Pulmonary artery endothelial cell (primary cell): ENCODE measurements at places on chromosomes 3 and 15. TPM values are rescaled to one million over a fixed set of nuclear protein-coding genes. Genes with fewer than 3 reads are reported as not detected.
A peak's percentile ranks its signal among the peaks of the same experiment; 100 is the strongest.

Gene MYO5C
- 6.9 and 10.4 TPM in 2 replicates for total RNA-seq

Gene FGD5
- 79.7 and 84.3 TPM in 2 replicates for total RNA-seq

Gene GLT8D1
- total RNA-seq = 70.2 and 76.6 TPM in 2 replicates

Gene FEZF2
- not detected in 2 replicates for total RNA-seq

Gene SLC6A20
- not detected in 2 replicates for total RNA-seq

Gene SEMA6D
- total RNA-seq = 5.9 and 10.2 TPM in 2 replicates

Gene C3orf62
- 1.2 and 1.4 TPM in 2 replicates for total RNA-seq

Gene PFKFB4
- total RNA-seq = 3.1 TPM in 2 replicates

Gene USP3
- total RNA-seq = 39.5 and 46.0 TPM in 2 replicates

Gene ITIH1
- not detected in 2 replicates for total RNA-seq

Gene TIPIN
- 14.0 and 17.6 TPM in 2 replicates for total RNA-seq

Gene ROBO2
- 0.42 and 2.9 TPM in 2 replicates for total RNA-seq

Gene TMEM212
- not detected in 2 replicates for total RNA-seq

GRCh38 chr3:73433687-73434086, 191.1 kb downstream of the PDZRN3 start:
- no peak for DNase-seq

DNA sequence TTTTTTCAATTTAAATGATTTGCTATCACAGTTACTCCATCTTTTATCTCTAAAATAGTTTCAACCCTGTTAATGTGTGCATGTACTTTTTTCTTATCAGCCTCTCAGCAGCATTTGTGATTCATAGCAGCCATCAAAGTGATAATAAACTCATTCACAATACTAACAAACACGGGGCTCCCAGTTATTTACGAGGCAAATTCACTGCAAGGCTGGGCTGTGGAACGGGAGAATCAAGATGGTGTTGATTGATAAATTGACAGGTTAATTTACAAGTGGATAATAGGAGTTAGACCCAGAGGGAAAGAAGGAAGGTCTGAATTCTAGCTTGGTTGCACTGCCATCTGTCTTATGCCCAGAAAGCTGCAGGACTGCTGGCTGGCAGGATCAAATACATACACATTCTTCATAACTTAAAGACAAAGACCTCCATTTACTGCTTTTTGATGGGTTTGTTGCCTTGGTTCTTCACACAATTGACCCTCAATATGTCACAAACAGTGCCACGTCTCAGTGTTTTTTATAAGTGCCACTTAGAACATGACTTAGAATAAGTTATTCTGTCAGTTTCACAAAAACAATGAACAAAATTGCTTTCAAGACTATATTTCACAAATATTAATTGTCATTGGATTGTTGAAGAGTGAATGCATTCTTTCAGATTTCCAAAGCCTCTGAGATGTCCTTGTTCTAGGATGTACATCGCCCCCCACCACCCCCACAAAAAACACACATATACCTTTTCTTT, 562.8 kb downstream of the NR2F2 start:
- no peak for DNase-seq

DNA sequence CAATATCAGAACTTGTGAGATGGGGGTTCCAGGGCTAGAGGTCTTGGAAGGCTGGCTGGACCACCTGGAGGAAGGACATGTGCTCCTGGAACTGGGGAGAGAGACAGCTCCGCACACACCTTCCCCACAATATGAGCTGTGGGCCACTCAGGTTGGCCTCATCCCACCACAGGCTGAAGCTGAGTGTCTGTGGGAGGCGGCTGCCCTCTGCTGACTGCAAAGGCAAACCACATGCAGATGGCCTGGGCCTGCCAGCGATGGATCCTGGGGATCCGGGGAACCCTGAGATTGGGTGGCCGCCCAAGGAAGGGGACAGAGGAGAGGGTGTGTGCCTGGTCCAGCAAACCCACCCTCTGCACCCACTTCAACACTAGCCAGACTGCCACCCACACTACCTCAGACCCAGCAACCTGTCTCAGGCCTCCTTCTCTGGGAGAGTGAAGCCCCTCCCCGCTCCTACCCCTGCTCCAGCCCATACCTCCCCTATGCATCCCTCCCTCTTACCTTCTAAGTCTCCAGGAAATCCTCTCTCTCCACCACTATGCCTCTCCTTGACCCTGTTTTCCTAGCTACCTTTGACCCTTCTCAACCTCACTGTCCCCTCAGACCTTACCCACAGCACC, 44.8 kb downstream of the CYP11A1 start:
- no peak for DNase-seq

GRCh38 chr3:142578329-142579223, at the start of gene ATR:
ATR (minus strand) TSS chr3:142578733; CDS start chr3:142578704, 29 bp downstream.
- DNase-seq = peak; percentile 84

GRCh38 chr3:118707991-118708390, 326.7 kb downstream of the IGSF11 start:
- DNase-seq = no peak

DNA sequence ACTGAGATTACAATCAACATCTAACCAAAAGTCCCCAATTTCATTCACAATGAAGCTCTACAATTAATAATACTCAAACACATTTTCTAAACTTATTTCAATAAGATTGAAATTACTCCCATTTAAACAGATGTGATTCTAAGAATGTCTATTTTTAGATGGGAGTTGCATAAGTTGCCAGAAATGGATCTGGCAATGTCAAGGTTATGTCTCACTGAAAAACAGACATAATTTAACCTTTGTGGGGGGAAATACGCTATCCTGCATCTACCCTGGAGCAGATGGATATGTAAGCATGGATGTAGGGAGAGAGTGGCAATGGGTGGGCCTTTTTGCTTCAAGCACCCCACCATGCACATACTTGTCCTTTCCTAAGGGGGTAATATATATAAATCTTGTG, 6.7 kb upstream of the EIF1B start:
- no peak for DNase-seq

DNA sequence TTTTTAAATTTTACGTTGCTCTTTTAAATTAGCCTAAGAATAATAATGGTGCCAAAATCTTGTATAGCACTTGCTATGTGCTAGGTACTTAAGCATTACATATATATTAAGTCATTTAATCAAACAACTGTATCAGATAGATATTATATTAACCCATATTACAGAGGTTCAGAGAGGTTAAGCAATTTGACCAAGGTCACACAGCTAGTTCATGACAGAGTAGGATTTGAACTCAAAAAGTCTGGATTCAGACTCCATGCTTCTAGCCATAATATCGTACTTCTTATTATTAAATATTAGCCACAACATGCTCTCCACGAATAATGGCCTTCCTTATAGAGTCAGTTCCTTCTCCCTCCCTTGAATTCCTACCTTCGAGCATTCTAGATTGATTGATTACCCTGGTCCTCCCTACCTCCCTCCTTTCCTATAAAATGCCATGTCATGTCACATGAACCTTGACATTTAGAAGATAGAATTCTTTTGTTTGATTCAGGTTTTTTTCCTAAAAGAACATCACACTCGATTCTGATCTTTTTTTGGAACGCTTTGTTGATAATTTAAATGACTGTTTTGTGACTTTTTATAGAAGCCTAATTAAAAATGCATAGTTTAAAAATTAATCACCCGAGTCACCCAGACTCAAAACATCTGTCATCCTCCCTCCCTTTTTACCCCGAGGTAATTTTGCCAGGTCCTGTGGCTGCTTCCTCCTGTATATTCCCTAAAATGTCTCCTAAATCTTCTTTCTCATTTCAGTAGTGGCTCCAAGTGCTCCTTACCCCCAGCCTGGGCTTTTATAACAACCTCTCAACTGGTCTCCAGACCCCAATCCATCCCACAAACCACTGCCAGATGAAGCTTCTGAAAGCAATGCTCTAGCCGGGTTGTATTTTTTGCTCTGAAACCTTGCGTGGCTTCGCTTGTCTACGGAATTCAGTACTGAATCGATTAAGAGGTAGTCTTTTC, 8.5 kb upstream of the PSMD6 start:
- no peak for DNase-seq

DNA sequence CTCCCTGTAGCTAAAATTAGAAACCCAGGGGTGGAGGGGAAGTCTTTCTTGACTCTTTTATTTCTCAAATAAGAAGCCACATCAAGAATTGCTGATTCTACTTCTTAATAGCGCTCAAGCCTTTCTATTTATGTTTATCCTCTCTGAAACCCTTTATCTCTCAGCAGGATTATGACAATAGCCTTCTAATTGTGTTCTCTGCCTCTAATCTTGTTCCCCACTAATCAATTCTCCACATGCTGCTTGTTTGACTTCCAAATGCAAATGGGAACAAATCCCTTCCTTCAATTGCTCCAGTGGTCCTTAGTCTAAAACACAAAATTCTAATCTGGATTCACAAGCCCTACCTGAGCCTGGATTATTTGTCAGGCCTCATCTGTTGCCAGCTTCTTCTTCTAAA, 43.7 kb upstream of the CFAP20DC start:
- no peak for DNase-seq

DNA sequence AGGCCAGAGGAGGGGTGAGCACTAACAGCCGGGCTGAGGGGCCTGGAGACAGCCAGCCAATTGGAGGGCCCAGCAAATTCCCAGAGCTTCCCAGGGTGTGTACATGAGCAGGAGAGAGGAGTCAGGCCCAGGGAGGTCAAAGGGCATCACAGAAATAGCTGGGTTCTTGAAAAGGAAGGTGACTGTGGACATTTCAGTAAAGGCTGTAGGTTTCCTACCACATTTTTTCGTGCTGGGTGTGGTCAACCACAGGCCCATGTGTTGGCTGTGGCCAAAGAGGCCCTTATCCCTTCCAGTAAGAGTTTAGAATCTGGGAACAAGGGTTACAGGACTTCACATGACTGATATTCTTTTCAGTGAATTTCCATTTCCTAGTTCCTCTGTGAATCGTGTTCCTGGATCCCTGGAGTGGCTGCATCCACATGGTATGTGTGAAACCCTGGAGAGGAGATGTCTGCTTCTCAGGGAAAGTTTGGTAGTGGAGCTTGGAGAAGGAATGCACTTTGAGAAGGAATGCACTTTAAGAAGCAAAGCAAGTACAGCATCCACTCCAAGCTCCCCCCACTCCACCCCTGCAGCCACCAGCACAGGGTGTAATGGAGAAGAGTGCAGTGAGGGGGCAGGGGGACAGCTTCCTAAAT, 73.2 kb upstream of the HEG1 start:
- DNase-seq = no peak

DNA sequence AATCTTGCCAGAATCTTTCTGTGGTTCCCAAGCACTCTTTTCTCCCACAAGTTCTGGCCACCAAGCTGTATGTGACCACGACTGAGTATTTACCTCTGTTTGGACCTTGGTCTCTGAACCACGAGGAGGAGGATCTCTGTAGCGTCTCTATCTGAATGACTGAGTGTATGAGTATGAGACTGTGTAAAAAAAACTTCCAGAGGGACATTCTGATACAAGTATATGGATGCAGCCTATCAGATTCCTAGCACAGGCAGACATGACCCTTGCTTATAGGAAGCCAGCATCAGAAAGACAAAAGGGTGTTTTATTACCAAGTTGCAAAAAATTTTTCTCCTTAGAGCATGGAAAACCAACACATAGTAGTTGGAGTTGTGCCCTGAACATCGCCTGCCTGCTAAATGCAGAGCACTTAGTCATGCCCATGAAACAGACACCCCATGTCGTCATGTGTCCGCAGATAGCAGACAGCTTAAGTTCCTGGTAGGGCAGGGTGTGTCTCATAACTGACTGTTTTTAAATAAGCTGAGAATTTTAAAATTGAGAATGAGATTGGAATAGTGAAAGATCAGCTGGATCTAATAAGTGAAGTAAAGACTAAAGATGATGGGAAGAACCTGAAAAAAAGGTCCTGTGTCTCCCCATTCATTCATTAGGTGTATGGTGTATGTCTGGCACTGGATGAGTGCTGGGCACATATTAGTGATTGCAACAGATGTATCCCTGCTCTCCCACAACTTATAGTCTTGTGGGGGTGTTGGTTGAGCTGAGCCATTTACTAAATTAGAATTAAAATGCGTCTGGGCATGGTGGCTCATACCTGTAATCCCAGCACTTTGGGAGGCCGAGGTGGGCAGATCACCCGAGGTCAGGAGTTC, 30.9 kb downstream of the DAG1 start:
- peak; percentile 47 for DNase-seq

- no peak for DNase-seq
These were observed 17.8 kb downstream of the CEP19 start for GRCh38 chr3:196694202-196694638.

GRCh38 chr15:60483042-60483441, 4.1 kb upstream of the ICE2 start:
- DNase-seq = no peak

DNA sequence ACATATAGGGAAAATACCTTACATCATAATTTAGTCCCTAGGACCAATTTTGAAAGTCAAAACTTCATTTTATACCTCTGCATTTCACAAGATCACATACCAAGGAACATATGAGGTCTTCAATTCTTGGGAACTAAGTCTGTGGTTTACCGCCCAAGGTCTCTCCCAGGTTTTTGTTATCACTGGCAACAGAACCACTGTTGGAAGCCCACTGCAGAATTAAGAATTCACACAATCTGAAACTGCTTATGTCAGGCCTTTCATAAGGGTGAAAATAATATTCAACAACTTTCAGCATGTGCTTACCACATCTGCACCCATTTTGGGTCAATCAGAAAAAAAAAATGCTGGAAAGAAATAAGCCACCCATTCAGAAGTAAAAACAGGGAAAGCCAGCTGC, 107.2 kb upstream of the MME start:
- DNase-seq = no peak

- DNase-seq = peak; percentile 22
These were observed 22.5 kb downstream of the GABRA5 start for GRCh38 chr15:26889298-26889898.

DNA sequence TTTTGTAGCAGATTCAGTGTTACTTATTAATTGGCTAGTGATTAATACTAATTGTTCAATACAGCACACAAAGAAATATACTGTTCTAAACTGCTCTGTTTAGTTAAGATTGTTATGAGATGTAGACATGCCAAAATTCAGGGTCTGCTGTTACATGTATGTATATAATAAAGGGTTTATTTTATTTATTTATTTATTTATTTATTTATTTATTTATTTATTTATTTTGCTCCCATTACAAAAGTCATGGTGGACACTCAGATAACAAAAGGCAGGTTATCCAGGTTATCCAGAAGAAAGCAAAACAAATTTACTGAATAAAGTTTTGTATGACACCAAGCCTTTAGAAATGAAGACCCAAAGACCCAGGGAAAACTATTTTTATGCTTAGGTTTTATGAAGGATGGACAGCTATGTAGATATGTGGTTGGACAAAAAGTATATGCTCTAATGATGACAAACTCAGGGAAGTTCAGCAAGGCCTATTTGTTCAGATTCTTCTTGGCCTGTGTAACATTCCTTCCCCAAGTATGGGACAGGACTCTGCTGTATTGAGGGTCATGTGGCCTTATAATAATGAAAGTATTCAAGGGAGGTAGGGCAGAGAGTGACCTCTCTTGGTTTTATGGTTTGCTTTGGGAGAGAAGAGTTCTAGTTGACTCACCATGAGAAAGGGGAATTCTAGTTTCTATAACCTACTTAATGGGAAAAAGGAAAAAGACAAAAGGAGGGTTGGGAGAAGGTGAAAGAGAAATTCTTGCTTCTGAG, 1056.8 kb downstream of the ROBO2 start:
- no peak for DNase-seq

- DNase-seq = no peak
These were observed 35.8 kb downstream of the HCN4 start for GRCh38 chr15:73333001-73333400.
